ENCODE measurements at places on chromosomes 6 and 20.

- no peak for DNase-seq
These were observed 8.3 kb upstream of the PDE10A start for GRCh38 chr6:165671222-165671768.

- DNase-seq = no peak
These were observed 212.3 kb upstream of the MYLIP start for GRCh38 chr6:15916581-15916980.

DNA sequence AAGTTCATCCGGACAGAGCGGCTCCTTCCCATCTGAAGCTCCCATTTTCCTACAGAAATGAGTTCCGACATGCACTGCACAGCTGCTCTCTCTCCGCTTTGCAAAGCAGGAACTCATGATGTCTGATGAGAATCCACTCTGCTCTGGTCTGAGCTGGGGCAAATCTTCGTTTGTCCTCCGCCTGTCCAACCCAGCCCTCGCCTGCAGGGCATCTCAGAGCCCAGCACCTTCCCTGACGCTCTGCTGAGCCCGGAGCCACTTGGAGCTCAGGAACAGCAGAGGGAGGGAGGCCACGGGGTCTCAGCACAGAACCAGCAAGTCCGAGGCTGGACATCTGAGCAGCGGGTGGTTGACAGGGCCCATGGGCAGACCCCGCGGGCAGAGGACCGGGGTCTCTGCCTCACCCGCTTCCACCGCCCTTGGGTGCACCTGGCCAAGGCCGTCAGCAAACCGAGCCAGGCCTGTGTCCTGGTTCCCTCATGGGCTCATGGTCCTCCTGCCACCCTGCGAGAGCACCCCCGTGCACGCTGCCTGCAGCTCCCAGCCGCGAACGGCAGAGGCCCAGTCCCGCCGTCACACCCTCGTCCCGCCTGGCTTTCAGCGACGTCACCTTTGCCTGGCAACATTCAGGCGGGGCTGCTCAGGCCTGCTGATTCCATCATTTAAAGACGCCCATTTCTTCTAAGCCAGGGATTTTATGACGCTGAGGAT, 78.5 kb upstream of the BHLHE23 start:
- DNase-seq = no peak

DNA sequence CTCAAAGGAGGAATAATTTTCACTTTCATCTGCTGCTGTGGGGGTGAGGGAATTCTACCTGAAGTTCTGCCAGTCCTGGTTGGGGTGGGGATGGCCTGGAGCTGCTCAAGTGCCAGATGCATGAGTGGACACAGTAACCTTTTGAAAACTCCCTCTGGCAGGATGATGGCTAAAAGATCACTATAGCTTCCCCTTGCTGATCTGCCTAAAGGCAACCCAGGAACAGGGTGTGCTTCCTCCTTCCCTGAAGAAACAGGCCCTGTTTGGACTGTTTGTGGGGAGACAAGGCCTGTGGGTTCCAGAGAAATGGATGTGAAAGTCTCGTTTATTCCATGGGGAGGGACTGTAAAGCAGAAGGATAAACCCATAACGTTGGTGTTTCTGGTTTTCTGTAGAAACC, 176.9 kb downstream of the DTNBP1 start:
- no peak for DNase-seq

DNA sequence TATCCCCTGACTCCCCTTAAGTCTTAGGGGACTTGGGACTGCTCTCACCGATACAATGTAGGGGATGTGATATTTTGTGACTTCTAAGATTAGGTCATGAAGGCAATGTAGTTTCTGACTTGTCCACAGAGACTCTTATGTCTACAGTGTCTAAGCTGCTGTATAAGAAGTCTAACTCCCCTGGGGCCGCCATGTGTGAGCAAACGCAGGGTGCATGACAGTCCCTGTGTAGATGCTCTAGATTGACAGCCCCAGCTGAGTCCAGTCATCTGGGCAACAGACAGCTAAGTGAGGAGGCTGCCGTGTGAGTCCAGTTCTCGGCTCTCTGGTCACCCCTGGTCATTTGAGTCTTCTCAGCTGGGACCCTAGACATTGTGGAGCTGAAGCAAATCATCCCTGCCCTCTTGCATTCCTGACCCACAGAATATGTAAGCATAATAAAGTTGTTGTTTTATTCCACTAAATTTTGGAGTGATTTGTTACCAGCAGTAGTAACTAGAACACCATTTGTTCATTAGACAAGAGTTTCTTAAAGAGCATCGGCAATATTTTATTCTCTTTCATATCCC, 743.3 kb upstream of the CHD6 start:
- DNase-seq = no peak

DNA sequence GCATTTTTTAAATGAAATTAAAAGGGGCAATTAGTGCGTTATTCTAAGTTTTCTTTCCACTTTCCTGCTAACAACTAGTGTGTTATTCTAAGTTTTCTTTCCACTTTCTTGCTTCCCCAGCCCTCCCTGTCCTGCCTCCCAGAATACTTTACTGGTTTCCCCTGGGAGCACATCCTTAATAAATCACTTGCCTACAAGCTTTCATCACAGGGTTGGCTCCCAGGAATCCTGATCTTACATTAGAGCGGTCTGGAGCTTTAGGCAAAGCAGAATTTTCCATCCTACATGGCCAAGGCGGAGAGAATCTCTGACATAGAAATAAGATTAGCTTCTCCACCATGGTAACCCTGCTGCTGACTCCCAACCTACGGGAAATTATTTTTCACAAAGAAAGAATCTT, 150.4 kb downstream of the BFSP1 start:
- no peak for DNase-seq

GRCh38 chr6:139376604-139377218, 2.3 kb upstream of the CITED2 start:
- no peak for DNase-seq

- DNase-seq = no peak
These were observed 210.4 kb downstream of the FOXC1 start for GRCh38 chr6:1820165-1820564.

DNA sequence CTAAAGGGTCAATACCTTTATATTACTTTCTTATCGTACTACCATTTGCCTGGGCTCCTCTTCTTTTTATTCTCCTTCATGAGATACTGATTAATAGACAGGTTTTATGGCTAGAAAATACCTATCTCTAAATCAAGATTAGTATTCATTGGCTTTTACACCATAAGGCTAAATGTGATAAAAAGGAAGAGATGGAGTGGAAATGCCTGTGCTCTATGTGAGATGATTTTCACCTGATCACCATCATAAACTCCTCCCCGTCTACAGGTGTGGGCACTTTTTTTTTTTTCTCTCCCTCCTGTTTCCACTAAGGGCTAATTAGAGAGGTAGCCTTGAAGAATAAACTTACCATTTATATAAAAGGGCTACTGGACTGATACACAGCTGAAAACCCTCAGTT, at the start of gene GLYATL3:
TSS of gene GLYATL3 (plus strand) at position 301 of the 400 bp plus-strand sequence. CDS start 12,068 bp downstream, outside the sequence.
- DNase-seq = no peak

All from stimulated activated CD4-positive, alpha-beta T cell treated with anti-CD3 and anti-CD28 coated beads, Interleukin-1b, Interleukin-23, amount 100 ng/mL, for 1 hour (primary cell).